Ovary (tissue), 10 donors: ENCODE measurements at places on chromosomes 1 and 21. TPM values are rescaled to one million over a fixed set of nuclear protein-coding genes. Genes with fewer than 3 reads are reported as not detected.

- H3K4me3 ChIP-seq, result no peak overlapping the region
- peak; percentile 79 for DNase-seq
- peaks cover 21% of the 10 kb centered on the region for H3K4me1 ChIP-seq
- H3K27ac ChIP-seq, result no peak overlapping the region
- no peaks in the 10 kb centered on the region for H3K27me3 ChIP-seq
- no peaks in the 10 kb centered on the region for H3K36me3 ChIP-seq
Observed at GRCh38 chr1:23422241-23422877, 2.2 kb downstream of the TCEA3 start.

DNA sequence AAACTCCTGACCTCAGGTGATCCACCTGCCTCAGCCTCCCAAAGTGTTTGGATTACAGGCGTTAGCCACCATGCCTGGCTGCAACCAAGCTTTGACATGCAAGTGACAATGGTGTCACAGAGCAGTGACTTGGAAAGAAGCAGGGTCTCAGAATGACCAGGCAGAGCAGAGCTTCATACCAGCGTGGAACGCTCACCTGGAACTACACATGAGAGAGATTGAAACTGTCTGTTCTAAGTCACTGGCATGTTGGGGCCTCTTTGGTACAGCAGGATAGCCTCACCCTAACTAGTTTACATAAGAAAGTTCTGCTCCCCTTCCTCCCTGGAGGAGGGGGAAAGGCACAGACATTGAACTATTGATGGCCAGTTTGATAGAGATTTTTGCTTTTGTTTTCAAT is 47.5 kb upstream of the ITPKB start:
- H3K27ac ChIP-seq, result no peak overlapping the region
- no peaks in the 10 kb centered on the region for H3K27me3 ChIP-seq
- no peaks in the 10 kb centered on the region for H3K4me1 ChIP-seq
- no peaks in the 10 kb centered on the region for H3K36me3 ChIP-seq
- no peak overlapping the region for H3K4me3 ChIP-seq

KLHDC7A gene
- polyA plus RNA-seq, result 0.01 TPM

GRCh38 chr1:77322061-77322900 is 40.5 kb downstream of the AK5 start:
- H3K4me3 ChIP-seq, result no peak overlapping the region
- no peaks in the 10 kb centered on the region for H3K4me1 ChIP-seq
- no peaks in the 10 kb centered on the region for H3K36me3 ChIP-seq
- DNase-seq, result no peak
- H3K27me3 ChIP-seq, result no peaks in the 10 kb centered on the region
- H3K27ac ChIP-seq, result no peak overlapping the region

- no peak overlapping the region for H3K4me3 ChIP-seq
- H3K36me3 ChIP-seq, result no peaks in the 10 kb centered on the region
- no peak for DNase-seq
Observed at GRCh38 chr21:37088186-37088735, 15.2 kb downstream of the TTC3 start.

PKLR gene
- polyA plus RNA-seq, result not detected

DNA sequence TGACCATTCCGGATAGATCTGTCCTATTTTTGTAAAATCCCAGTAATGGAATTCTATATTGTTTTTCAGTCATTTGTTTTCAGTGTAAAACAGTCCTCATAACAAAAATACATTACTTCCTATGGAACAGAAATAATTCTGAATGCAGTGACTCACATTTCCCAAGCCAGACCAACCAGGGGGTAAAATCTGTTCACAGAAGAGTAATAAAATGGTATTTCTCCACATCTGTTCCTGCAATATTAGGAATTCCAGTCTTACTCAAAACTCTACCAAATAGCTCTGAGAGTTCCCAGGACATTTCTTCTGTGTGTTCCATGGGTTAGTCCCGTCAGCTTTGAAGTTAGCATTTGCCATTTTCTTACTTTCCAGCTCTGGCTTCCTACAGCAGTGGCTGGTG is 2.6 kb upstream of the DDR2 start:
- H3K4me3 ChIP-seq, result no peak overlapping the region
- H3K4me1 ChIP-seq, result peaks cover 13% of the 10 kb centered on the region
- H3K27ac ChIP-seq, result peak overlapping the region; percentile 92
- DNase-seq, result no peak

DNA sequence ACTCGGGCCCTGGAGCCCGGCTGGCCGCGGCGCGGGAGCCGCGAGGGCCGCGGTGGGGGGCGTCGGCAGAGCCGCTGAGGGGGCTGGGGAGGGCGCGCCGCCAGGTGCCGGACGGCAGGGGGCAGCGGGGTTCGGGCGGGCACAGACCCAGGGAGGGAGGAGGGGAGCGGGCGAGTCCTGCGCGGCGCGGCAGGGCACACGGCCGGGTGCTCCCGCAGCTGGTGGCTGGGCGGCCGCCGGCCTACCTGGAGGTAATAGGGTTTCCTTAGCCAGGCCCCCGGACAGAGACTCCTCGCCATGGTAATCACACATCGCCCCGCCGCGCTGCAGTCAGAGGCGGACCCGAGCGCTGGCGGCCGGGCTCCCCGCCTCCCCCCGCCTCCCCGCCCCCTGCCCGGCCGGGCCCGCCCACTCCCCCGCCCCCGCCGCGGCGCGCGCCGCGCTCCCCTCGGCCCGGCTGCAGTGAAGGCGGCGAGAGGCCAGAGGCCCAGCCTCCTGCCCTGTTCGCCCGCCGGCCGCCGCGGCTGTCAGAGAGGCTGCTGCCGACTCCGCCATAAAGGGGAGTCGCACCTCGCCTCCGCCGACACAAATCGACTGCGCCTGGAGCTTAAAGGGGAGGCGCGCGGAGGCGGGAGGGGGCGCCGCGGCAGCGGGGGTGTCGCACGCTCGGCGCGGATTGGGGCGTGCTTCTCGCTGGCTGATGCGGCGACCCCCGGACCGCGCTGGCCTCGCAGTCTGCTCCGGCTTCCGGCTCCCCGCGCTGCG is at the start of gene DIPK1A:
Gene DIPK1A, minus strand, starts transcription at position 332 of the 765 bp plus-strand sequence. Its CDS starts 33 bp downstream, at position 299.
- peak within 1 kb of the TSS; percentile 56 for H3K4me3 ChIP-seq
- no peaks in the 10 kb centered on the region for H3K36me3 ChIP-seq

FMO1 gene
- polyA plus RNA-seq, result 3.8 TPM

HAO2 gene
- not detected for polyA plus RNA-seq

- no peak for DNase-seq
- H3K4me3 ChIP-seq, result no peak overlapping the region
- H3K36me3 ChIP-seq, result no peaks in the 10 kb centered on the region
- no peaks in the 10 kb centered on the region for H3K4me1 ChIP-seq
Observed at GRCh38 chr1:54844564-54844963, 42.4 kb downstream of the DHCR24 start.

DNA sequence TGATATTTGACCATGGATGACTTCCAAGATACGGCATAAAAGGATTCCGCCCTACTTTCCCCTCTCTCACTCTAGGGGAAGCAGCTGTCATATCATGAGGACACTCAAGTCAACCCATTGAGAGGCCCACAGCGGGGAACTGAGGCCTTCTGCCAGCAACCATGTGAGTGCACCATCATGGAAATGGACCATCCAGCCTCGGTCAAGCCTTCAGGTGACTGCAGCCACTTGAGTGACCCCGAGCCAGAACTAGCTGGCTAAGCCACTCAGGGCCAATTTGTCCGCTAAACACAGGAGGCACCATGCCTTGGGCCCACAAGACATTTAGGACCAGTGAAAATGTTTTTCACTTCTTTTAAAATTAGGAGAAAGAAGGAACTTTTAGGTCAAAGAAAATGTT is 11.1 kb upstream of the GJB5 start:
- DNase-seq, result no peak
- no peaks in the 10 kb centered on the region for H3K4me1 ChIP-seq
- H3K27ac ChIP-seq, result no peak overlapping the region
- H3K4me3 ChIP-seq, result no peak overlapping the region

GRCh38 chr21:34202553-34203372 is 129.4 kb downstream of the MRPS6 start:
- no peak overlapping the region for H3K27ac ChIP-seq
- H3K4me1 ChIP-seq, result no peaks in the 10 kb centered on the region
- no peaks in the 10 kb centered on the region for H3K27me3 ChIP-seq

BARHL2 gene
- polyA plus RNA-seq, result not detected

GRCh38 chr1:26811057-26811456 is 15.4 kb upstream of the ZDHHC18 start:
- H3K4me3 ChIP-seq, result no peak overlapping the region
- no peaks in the 10 kb centered on the region for H3K36me3 ChIP-seq
- H3K27me3 ChIP-seq, result no peaks in the 10 kb centered on the region
- DNase-seq, result no peak
- no peaks in the 10 kb centered on the region for H3K4me1 ChIP-seq

DNA sequence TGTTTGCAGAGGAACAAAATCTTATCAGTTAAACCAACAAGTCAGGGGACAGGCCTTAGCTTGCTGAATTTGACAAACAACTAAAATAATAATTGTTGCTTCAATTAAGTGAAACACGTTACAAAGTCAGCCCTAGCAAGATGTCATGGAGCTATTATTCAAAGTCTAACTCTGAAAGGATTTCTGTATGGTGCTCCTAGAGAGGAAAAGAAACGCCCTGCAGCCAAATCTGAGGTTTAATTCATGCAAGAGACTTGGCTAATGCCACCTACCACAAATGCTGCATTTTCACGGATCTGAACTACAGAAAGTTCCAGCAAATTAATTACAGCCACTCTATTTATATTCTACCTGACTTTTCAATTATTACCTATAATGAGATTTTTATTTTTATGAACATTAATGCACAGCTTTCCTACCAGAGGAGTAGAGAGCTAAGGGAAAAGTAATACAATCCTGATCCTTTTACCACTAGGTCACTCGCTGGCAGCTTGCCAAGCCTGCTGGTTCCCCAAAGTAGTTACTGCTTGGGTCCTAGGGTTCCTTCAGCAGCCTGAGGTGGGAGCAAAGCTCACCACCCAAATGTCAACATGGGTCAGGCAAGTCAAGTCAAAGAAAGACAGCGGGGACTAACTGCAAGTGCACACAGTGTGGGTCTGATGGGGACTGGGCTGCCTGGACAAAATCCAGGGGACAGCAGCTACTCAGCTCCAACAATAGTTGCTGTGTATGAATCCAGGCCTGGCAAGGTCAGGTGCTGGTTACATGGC is 8.5 kb downstream of the COLGALT2 start:
- no peaks in the 10 kb centered on the region for H3K36me3 ChIP-seq
- H3K27ac ChIP-seq, result no peak overlapping the region
- no peaks in the 10 kb centered on the region for H3K27me3 ChIP-seq
- no peaks in the 10 kb centered on the region for H3K4me1 ChIP-seq
- no peak for DNase-seq

GRCh38 chr21:29332461-29333362 is 34.0 kb downstream of the BACH1 start:
- no peak for DNase-seq
- no peaks in the 10 kb centered on the region for H3K36me3 ChIP-seq
- H3K4me3 ChIP-seq, result no peak overlapping the region
- peaks cover 1% of the 10 kb centered on the region for H3K4me1 ChIP-seq
- H3K27ac ChIP-seq, result no peak overlapping the region
- no peaks in the 10 kb centered on the region for H3K27me3 ChIP-seq

DNA sequence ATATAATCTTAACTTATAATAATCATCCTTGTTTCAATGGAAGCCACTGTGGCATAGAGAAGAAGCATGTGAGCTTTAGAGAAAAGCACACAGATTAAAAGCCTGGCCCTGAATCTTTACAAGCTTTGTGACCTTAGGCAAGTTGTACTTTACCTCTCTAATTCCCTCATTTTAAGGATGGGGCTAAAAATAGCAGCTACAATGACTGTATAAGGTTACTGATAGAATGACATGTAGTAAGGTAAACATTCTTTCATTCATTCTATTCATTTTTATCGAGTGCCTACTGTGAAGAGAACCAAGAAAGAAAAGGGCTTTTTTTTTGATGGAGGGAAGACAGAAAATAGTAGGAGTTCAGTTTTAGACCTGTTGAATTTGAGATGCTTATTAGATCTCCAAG is 25.6 kb downstream of the CDKN2C start:
- no peaks in the 10 kb centered on the region for H3K4me1 ChIP-seq
- no peaks in the 10 kb centered on the region for H3K36me3 ChIP-seq
- H3K4me3 ChIP-seq, result no peak overlapping the region
- no peak for DNase-seq

DNA sequence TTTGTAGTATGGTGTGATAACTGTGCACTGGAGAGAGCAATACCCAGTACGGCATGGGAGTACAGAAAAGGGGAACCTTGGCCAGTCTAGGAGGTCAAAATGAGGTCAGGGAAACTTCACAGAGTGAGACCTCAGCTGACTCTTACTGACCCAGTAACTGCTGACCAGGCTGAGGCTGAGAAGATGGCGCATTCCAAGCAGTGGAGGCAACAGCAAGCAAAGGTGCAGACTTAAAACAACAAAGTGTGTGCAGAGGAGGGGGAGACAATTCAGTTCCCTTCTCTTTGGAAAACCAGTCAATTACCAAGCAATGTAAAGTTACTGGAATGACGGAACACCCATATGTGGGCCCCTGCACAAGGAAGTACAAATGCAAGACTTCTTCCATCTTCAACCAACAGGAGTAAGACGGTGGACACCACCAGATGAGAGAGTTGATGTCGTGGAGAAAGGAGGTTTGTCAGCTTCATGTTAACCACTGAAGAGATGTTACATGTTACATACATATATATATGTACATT is 54.6 kb upstream of the PRDX6 start:
- DNase-seq, result no peak
- no peak overlapping the region for H3K27ac ChIP-seq
- no peak overlapping the region for H3K4me3 ChIP-seq
- H3K27me3 ChIP-seq, result no peaks in the 10 kb centered on the region

CLEC20A gene
- not detected for polyA plus RNA-seq

DNA sequence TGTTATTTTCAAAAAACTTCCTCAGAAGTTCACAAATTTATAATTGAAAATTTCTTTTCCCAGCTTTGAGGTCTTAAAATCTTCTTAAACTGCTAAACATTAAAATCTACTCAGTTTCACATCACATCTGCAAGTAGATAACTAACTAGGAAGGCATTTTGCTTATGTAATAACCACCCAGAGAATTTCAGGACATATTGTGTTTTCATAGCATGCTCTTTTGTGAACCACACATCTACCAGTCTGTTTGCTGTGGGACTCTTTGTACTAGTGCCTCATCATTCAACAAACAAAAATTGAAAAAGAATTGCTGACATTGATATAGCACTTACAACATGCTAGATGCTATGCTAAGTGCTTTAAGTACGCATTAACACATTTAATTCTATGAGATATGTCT is 31.6 kb upstream of the C1orf146 start:
- no peak overlapping the region for H3K4me3 ChIP-seq
- no peaks in the 10 kb centered on the region for H3K27me3 ChIP-seq
- DNase-seq, result no peak
- H3K27ac ChIP-seq, result no peak overlapping the region

DNA sequence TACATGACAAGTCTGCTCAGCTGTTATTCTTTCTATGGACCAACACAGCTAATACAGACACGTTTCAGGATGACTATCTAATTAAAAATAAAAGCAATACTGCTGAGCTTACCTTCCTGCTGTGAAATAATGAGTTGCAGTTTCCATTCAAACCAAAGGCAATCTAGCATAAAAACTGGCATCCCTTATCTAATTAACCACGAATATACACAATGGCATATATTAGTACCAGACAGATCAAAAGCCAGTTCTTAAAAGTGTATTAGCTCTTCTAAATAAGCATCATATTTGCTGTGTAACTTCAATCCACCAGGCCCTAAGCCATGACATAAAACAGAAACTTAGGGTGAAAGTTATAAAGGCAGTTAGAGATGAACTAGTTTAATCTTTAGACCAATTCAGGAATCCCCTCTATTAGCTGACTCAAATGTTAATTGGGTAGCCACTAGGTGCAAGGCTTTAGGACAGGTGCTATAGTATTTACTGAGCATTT is 20.6 kb downstream of the TESK2 start:
- DNase-seq, result no peak
- H3K27me3 ChIP-seq, result no peaks in the 10 kb centered on the region
- H3K4me1 ChIP-seq, result peaks cover 3% of the 10 kb centered on the region
- no peak overlapping the region for H3K4me3 ChIP-seq
- H3K36me3 ChIP-seq, result no peaks in the 10 kb centered on the region
